ENCODE measurements at places on chromosomes 7 and 10.

- no peak for DNase-seq
Measured at GRCh38 chr10:108582888-108583287, 1340.4 kb downstream of the XPNPEP1 start.

DNA sequence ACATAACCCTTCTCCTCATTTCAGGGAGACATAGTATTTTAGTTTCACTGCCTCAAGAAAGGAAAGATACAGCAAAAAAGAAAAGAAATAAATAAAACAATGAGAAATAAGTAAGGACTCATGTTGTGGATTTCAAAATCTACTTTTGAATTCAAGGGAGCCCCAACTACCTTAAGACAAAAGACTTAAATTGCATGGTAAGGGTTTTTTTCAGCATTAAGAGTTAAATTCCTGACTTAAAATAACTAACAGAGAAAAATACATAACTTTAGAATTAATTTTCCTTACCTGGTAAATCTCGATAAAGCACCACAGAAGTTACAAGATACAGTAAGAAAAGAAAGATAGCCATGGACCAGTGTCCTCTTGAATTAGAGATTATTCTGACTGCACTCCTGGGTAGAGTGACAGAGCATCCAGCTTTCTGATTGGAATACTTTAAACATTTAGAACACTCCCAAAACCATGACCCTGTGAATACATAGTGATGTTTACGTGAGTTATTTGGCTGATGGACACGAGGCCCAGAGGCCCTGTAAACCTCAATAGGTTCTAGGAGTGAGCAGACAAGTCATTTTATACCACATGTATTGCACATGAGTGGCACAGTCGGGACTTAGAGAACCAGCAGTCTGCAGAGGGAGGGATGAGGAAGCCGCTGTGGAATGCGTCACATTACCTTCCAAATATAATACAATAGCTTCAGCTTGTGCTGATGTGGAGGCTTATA is 292.5 kb upstream of the SEMA3C start:
- peak; percentile 38 for DNase-seq

DNA sequence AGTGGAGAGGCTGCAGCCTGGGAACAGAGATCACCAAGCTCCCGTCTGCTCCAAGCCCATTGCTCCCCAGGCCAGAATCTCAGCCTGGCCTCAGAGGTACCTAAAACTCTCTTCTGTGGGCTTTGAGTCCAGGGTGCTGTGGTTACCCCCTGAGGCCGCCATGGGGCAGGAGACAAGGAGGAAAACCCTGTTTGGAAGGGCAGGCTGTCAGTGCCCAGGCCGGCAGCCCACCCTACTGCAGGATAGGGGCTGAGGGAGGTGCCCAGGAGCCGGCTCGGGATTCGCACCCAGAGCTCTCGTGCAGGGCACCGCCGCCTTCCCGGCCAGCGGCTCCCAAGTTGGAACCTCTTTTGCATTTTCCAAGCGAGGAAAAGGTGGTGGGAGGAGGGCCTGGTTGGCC is 24.5 kb downstream of the UNCX start:
- no peak for DNase-seq

DNA sequence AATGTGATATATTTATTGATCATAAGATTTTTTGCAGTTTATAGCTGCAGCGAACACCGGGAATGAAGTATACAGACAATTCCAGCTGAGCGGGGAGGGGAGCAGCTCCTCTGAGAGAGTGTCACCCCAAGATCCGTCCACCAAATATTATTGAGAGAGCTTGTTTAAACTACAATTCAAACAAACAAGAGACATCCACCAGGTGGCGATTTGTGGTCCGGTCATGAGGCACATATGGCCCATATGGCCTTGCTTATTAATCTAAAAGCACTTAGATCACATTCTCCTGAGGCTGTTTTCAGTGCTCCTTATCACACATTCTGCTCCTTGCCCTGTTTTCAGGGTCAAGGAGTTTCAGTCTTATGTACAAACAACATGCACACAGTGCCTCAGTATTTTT is 83.1 kb downstream of the THSD7A start:
- DNase-seq = no peak

- DNase-seq = no peak
Measured at GRCh38 chr10:110337906-110338305, 33.2 kb upstream of the SMNDC1 start.

DNA sequence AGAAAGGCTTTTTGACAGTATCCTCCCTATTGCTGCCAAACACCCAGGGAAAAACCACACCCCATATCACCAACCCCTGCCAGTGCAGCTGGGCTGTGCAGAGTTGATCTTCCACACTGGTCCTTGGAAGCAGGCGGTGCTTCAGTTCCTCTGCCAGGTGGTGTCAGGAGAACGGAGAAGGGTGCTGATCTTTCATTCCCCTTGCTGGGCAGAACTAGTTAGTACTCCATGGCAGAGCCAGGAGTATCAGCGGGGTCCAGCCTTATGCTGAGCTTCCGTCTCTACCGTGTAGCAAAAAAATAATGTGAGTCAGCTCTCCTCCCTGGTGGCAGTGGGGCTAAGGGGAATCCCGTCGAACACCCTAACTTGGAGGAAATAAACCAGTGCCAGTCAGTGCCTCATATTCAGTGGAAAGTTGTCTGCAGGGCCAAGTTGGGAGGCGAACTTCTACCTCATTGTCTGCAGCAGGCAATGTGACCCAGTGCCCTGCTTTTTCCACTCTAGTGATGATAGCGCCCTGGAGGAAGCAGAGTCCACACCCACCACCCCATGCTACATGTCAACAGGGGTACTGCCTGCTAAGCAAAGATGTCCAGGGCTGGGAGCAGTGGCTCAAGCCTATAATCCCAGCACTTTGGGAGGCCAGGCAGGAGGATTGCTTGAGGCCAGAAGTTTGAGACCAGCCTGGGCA is 175.4 kb downstream of the AUTS2 start:
- no peak for DNase-seq

GRCh38 chr10:132663666-132664365 is 122.1 kb downstream of the NKX6-2 start:
- no peak for DNase-seq

Data from GM04504 (cell line).